ENCODE measurements at places on chromosomes 4 and X.

- DNase-seq = no peak
Measured at GRCh38 chr4:8725071-8725841, 132.7 kb downstream of the CPZ start.

DNA sequence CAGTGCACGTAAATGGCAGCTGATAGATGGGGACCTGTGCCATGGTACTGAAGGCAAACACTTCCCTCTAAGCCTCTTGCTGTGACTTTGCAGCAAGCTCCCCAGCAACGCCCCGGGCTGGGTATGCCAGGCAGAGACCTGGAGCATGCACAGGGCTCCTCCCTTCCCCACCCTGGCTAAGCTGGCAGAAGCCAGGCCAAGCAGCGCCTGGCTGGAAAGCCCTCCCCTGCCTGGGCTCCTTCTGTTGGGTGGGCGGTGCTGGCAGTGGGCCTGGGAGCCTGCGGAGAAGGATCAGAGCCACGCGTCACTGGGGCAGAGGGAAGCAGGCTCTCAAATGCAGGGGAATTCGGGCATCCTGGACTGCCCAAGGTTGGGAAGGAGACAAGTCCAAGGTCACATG is 3.6 kb downstream of the ATP2B3 start:
- no peak for DNase-seq

- DNase-seq = no peak
Measured at GRCh38 chr4:90970021-90970420, 842.8 kb downstream of the CCSER1 start.

DNA sequence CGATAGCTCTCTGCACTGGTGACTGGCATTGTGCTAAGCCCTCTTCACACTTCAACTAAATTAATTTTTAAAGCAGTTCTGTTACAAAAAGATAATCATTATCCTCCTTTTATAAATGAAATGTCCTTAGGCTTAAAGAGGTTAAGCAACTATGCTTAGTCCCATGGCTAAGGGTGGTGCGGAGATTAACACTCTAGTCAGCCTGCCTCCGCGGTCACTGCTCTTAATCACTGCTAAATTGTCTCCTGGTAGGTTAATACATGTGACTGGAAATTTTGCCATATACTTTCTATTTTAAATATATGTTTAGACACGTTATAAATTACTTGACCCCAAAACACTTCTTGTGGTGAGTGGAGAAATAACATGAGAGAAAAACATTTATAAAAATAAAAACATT is 473.7 kb downstream of the CENPC start:
- DNase-seq = no peak

GRCh38 chr4:114688059-114688458 is 89.5 kb downstream of the UGT8 start:
- no peak for DNase-seq

DNA sequence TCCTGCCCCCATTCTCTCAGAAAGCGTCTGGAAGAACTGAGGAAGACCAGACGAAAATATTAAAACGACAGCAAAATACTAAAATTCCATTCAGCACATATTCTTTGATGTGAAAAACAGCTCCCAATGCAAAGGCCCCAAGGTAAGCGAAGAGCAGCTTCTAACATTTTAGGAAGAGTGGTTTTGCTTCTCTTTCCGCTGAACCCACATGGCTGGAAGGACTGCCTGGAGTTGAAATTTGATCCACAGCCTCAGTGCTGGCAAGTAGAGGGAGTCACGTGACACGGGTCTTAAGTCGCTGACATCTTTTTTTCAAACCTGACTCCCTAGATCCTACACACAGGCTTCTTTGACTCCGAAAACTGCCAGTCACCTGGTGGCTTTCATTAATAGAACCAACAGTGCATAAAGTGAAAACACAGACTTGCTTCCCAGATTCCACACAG is at the start of gene FAM13A:
TSS of gene FAM13A (minus strand) at position 233 of the 446 bp plus-strand sequence. CDS start at position 12, 221 bp downstream.
- DNase-seq = peak; percentile 72

GRCh38 chrX:135437867-135438733 is 16.4 kb downstream of the SMIM10L2A start:
- DNase-seq = no peak

GRCh38 chr4:76022677-76023076 is 620 bp downstream of the CXCL10 start:
- no peak for DNase-seq

DNA sequence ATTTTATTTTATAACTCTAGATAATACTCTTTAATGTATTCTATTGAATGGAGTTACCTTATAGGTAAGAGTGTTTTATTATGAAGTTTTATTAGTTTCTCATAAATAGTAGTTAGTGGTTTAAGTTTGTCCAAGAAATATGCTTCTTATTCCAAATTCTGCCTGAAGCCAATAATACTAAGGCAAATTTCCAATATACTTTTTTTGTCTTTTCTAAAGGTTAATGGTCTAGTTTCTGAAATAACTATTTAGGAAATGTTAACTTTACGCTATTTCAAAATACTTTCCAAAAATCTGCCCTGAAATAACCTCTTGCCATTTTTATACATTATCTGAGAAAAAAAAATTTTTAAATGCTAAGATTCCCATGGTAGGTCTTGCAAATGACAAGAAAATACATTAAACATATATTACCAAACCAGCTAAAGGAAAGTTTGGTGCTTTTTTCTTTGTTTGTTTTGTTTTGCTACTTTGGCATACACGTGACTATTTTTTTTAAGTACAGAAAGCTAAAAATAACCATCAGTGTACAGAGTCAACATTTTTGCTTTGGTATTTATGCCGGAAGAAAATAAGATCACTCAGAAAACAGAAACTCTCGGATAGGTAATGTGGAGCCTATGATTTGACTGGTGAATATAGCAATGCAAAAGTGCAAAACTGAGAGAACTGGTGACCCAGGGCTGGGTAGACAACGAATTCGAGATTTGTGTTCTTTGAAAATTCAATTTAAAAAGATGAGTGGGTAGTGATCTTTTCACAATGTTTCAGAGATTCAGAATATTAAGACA is 29.8 kb downstream of the PCDH18 start:
- no peak for DNase-seq

- DNase-seq = no peak
Measured at GRCh38 chr4:84916227-84916626, 50.3 kb downstream of the WDFY3 start.

GRCh38 chr4:173507471-173508385 is 22.3 kb downstream of the HAND2 start:
- no peak for DNase-seq

DNA sequence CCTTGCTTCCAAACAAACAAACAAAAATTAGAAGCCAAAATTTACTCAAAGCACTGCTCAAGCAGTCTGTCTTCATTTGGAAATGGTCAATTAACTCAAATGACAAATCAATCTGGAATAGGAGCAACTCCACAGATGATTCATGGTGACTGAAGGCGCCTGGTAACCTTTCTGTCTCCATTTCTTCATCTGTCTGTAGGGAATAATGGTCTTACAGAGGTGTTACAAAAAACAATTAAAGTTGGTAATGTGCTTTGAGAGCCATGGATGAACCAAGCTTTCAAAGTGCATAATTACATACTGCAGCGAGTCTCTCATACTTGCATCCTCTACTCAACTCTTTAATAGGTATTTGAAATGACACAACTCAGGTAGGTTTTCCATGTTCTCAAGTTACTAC is 38.3 kb upstream of the STAG2 start:
- no peak for DNase-seq

DNA sequence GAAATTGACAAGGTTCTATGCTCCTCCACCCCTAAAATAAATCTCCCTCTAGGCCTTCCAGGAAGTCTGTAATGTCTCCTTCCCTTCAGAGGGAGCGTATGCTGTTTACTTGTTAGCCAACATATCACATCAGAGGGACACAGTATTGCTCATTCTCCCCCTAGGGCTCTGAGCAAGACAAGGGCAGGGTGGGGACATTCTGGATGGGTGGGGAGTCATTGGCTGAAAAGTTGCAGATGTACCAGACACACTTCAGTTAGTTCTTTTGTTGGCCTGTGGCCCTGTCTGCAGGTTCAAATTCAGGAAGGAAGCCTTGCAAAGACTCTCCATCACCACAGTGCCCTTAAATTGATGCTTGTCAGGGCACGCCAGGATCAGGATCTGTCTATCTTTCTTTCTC is 106.3 kb upstream of the TEX13D start:
- DNase-seq = no peak

DNA sequence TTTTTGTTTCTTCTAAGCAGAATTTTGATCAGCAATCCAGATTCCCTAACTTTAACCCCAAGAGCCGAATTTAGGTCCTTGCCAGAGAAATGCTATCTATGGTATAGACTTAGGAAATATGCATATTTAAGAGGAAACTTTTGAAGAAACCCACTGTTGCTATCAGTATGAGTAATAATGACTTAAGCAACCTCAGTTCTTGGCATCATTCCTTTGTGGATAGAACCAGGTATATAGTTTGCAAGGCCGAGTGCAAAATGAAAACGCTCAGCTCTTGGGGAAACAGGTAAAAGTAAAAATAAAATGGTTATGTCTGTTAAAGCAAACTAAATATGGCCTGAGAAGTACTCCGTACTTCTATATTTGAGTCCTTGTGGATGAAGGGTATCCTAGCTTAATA is 78.1 kb downstream of the ARSF start:
- no peak for DNase-seq

DNA sequence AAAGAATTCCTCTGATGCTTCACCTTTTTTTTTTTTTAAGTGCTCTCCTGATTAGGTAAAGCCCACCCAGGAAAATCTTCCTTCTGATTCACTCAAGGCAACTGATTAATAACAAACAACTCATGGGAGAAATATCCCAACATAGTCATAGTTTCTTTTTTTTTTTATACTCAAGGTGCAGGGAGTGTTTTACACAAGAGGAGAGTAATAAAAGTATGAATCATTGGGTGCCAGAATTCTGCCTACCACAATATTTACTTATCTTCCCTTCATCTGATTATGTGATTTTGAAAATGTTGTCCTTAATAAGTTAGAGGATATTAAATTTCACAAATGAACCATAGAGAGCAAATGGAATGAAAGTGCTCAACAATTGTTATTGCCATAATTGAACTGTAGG is 329.9 kb downstream of the TECRL start:
- no peak for DNase-seq

DNA sequence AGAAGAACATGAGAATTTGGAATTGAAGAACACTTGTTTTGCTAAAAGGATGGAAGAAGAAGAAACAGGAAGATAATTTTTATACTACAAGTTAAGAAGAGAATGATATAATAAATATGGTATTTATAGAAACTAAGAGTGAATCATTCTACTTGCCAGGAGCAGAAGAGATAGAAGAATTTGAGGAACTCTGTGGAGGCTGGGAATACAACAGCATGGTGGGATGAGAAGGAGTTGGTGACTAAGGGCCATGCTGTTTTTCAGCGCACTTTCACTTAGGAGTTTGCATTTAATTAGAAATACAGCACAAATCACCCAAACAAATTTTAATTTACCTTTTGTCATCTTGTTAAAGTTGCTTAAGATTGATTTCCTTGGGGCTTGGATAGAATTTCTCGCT is 20.5 kb downstream of the HADH start:
- peak; percentile 54 for DNase-seq

DNA sequence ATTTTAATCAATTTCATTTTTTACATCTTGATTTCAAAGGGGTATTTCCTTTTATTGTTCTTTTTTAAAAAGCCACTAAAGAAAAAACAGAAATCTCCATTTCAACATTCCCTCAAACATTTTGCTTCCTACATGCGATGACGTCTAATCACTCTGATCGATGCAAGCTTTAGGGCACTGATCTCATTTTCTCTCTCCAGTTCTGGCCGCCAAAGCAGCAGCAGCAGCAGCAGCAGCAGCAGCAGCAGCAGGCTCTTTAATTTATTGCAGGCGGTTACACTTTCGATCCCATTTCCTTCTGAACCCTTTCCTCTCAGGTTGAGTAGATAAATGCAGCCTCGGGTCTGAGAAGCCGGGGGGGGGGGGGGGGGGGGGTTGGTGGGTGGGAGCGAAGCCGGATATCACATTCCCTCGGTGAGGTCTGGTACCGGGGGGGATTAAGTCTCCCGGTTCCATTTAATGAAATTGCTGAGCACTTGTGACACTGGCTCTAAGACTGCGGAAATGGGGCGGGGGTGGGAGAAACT is 3.4 kb upstream of the PCDH7 start:
- no peak for DNase-seq

- no peak for DNase-seq
Measured at GRCh38 chr4:119525005-119525749, 103.4 kb downstream of the PDE5A start.

GRCh38 chr4:15587649-15588048 is 67.5 kb downstream of the FBXL5 start:
- peak; percentile 3 for DNase-seq

DNA sequence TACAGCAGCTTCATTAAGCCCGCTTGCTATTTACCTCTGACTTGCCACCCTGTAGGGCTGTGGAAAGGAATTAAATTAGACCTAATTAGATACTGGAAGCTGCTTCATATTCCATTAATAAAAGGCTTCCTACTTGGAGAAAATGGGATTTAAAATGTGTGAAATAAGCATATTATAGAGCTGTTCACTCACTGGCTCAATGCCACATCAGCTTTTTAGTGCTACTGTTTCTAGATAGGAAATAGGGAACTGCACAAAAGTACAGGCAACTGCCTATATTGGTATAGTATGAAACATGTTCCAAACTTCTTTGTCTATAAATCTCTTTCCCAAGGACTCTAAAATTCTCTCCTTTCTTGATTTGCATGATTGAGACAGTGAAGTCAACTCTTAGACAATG is 407.9 kb upstream of the AADAT start:
- peak; percentile 2 for DNase-seq

DNA sequence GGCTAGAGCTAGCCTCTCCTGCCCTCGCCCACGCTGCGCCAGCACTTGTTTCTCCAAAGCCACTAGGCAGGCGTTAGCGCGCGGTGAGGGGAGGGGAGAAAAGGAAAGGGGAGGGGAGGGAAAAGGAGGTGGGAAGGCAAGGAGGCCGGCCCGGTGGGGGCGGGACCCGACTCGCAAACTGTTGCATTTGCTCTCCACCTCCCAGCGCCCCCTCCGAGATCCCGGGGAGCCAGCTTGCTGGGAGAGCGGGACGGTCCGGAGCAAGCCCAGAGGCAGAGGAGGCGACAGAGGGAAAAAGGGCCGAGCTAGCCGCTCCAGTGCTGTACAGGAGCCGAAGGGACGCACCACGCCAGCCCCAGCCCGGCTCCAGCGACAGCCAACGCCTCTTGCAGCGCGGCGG is at the start of gene AR:
TSS of gene AR (plus strand) at position 204 of the 400 bp plus-strand sequence. CDS start 1,126 bp downstream, outside the sequence.
- DNase-seq = peak; percentile 46

DNA sequence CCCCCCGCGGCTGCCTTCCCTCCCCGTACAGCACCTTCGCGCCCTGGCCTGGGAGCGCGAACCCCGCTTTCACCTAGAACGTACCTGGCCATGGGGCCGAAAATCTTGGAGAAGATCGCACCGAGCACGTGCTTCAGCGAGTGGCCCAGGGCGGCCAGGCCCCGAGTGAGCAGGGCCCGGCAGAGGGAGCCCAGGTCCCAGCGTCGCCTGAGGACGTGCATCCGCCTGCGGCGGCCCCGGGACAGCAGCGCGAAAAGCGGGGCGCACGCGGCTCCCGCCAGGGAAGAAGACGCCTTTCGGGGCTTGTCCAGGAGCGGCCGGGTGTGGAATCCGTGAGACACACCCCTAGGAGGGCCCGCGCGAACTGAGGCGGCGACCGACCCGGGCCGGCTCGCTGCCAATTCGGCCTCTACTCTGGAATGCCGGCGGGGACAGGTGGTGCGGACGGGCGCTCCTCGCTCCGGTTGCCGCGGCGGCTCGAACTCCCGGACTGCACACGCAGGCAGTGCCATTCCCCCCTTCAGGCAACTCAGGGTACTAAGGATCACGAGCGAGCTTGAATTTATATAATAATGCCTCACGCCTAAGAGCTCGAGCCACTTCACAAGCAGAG is at the start of gene HS6ST2:
TSS of gene HS6ST2 (minus strand) at position 539 of the 613 bp plus-strand sequence.
- DNase-seq = no peak

Data from suppressor macrophage (primary cell).